ENCODE measurements at places on chromosomes 13 and 19. TPM values are rescaled to one million over a fixed set of nuclear protein-coding genes. Genes with fewer than 3 reads are reported as not detected.

DNA sequence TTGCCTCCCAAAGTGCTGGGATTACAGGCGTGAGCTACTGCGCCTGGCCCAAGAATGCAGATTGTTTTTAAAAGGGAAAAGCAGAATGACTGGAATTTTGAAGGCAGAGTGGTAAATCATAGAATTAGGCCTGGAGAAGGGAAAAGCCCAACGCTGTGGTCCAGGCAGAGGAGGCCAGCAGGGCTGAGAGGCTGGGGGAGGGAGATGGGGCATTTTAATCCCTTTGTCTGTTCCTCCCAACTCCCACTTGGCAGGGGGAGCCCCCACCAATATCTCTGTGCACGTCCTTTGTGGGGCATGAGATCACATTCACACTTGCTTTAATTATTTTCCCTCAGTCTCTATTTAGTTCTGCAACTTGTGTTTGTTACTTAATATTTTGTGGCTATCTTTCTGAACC is 54.4 kb upstream of the RANBP3 start:
- no peak for DNase-seq

DNA sequence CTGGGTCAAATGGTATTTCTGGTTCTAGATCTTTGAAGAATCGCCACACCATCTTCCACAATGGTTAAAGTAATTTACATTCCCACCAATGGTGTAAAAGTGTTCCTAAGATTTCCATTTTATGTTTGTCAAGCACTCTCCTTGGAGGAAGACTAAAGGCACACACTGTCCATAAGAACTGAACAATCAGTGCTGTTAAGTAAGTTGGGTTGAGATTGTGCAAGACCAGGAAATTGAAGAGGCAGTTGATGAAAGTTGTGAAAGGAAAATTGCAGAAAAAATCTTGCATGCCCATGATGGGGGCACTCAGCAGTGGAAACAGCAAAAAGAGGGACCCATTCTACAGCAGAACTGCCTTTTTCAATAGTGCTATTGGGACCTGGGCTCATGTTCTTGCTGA is 323.6 kb downstream of the DLEU7 start:
- no peak for DNase-seq

GRCh38 chr13:76929320-76929719 is 19.0 kb upstream of the ACOD1 start:
- DNase-seq, result no peak

GRCh38 chr19:2365201-2365970 is 5.3 kb downstream of the TMPRSS9 start:
- no peak for DNase-seq

GRCh38 chr19:42003506-42004294 is 9.7 kb upstream of the ATP1A3 start:
- no peak for DNase-seq

GRCh38 chr19:31314849-31315629 is 34.2 kb downstream of the TSHZ3 start:
- no peak for DNase-seq

GRCh38 chr19:4136680-4137088 is 12.8 kb upstream of the MAP2K2 start:
- no peak for DNase-seq

- no peak for DNase-seq
These were observed 231.4 kb downstream of the KLF12 start for GRCh38 chr13:73902847-73903246.

GRCh38 chr19:13804830-13805683 is 9.8 kb downstream of the ZSWIM4 start:
- no peak for DNase-seq

- no peak for DNase-seq
These were observed 8.9 kb upstream of the NR2F6 start for GRCh38 chr19:17254636-17255035.

DNA sequence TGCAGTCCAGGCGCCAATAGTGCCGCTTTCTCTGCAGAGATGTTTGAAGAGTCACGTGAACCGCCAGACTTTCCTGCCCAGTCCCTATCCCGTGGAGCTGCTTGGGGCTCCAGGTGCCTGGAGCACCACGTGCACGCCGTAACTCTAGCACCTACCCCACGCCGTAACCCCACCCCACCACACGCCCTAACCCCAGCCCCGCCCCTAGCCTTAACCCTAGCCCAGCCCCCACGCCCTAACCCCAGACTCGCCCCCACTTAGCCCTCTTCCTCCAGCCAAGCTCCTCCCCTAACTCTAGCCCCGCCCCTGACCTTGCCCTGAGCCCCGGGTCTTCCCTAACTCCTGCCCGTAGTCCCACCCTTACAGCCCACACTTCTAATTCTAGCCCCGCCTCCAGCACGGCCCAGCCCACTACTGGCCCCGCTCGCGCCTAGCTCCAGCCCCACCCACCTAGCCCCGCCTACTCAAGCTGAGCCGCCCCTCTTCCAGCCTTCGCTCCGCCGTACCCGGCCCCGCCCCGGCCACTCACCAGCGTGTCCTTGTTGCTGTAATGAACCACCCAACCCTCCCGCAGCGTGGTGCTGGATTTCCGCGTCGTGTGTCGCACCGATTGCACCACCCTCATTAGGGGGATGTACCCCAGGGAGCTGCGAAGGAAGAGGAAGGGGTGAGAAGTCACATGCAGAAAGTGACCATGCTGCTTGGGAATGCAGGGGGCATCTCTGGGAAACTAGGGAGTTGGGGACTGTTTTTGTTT is 19.5 kb downstream of the PRKD2 start:
- peak; percentile 36 for DNase-seq

DNA sequence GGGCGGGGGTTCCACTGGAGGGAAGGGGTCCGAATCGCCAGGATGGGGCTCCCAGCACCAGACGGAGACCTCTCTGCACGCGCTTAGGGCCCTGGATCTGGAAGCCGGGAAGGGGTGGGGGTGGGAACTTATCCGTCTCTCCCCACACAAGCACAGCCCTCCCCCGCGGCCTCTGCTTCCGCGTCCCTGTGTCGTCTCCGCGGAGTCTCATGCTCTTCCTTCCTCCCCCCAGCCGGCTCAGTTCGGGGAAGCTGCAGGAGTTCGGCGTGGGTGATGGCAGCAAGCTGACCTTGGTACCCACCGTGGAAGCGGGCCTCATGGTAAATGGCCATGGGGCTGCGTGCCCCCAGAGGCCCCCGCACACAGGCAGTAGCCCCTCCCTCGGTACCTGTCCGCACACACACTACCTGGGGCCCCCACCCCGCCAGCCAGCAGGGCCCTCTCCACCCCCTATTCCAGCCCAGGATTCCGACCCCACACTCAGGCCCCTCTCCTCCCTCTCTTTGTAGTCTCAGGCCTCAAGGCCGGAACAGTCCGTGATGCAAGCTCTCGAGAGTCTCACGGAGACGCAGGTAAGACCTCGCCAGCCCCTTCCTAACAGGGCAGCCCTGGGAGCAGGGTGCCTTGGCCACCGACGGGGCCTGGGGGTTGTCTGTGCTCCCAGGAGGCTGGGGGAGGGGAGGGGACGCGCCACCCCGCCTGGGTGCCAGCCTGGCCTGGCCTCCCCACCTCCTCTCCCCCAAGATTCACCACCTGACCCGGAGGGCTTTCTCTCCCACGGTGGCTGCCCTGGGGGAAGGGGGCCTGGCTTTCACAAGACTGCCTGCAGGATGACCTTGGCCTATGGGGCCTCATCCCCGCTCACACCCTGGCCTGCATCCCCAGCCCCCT is 3.2 kb downstream of the MIDN start:
- no peak for DNase-seq

DNA sequence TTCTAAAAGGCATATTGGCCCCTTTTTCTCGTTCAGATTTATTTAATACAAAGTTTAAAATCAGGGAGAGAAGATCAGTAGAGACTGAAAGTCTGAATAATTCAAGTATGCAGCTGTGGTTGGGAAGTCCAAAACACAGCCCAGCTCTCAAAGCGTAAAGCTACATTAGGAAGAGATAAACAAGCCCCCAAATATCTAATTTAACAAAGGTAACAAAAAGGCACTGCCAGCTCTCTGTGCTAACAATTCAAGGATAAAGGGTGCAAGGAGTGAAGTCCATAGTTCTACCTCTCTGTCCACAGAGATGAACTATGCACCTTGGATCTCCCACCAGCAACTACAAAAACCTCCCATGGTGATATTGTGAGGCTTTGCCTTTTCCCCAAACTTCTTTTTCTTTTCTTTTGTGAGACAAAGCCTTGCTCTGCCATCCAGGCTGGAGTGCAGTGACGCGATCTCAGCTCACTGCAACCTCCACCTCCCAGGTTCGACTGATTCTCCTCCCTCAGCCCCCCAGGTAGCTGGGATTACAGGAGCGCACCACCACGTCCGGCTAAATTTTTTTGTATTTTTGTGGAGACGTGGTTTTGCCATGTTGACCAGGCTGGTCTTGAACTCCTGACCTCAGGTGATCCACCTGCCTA is 104.4 kb downstream of the LHFPL6 start:
- DNase-seq, result no peak

DNA sequence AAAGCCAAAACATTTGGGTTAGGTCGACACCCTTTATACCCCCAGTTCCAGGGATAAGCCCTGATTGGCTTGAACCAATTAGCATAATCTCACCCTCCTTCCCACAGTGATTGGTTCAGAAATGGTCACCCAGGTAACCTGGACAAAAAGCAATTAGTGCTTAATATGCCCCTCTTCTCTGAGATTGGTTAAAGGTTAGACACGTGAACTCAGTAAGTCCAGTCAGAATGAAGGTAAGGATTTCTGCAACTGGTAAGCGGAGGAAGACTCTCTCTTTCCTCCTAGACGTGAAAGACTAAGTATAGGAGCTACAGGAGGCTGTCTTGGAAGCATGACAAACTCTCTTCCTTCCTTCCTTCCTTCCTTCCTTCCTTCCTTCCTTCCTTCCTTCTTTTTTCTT is 1.3 kb upstream of the PNMA8C start:
- no peak for DNase-seq

GRCh38 chr19:29121684-29122083 is 91.3 kb downstream of the UQCRFS1 start:
- DNase-seq, result no peak

- no peak for DNase-seq
These were observed 87.6 kb downstream of the ARHGEF7 start for GRCh38 chr13:111202745-111203144.

GRCh38 chr13:75829830-75830229 is 193.7 kb downstream of the LMO7 start:
- no peak for DNase-seq

DNA sequence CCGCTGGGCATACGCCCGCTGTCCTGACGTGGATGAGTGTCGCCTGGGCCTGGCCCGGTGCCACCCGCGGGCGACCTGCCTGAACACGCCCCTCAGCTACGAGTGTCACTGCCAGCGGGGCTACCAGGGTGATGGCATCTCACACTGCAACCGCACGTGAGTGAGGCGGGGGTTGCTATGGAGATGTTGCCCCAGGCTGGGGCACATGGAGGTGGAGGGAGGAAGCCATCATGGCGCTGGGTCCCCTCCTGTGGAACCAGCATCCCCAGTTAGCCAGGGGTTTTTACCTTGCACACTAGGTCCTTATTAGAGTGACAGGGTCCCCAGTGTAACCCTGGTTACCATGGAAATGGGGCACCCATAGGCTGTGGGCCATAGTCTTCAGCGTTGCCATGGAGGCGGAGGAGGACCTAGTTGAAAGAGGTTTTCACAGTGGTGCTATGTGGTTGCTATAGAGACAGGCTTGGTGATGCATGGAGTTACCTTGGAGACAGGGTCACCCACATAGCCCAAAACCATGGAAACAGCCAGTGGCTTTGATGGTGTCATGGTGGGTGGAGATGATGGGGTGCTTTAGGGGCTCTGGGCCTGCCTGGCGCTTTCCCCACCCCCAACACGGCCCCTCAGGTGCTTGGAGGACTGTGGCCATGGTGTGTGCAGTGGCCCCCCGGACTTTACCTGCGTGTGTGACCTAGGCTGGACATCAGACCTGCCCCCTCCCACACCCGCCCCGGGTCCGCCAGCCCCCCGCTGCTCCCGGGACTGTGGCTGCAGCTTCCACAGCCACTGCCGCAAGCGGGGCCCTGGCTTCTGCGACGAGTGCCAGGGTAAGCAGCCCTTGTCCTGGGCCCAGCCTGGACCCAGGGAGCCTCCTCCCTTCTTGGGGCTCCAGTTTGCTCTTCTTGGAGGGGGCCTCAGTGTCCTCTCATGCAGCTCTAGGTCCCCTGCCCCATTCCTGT is 27.1 kb downstream of the MEGF8 start:
- no peak for DNase-seq

DNA sequence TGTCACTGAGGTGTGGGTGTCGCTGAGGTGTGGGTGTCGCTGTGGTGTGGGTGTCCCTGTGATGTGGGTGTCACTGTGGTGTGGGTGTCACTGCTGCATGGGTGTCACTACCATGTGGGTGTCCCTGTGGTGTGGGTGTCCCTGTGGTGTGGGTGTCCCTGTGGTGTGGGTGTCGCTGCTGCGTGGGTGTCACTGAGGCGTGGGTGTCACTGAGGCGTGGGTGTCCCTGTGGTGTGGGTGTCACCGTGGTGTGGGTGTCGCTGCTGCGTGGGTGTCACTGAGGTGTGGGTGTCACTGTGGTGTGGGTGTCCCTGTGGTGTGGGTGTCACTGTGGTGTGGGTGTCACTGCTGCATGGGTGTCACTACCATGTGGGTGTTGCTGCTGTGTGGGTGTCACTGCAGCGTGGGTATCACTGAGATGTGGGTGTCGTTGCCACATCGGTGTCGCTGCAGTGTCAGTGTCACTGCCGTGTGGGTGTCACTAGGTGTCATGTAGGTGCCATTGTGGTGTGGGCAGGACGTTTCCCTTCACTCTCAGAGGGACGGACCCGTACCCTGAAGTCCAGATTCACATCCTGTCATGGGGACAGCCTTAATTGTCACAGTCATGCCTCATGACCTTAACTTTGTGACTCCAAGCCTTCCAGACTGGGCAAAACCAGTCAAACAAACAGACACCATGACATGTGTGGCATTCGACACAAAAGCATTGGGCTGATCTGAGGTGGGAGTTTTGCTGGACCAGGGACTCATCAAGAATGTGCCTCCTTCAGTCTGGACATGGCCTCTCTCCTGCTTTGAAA is 12.7 kb upstream of the GAS6 start:
- no peak for DNase-seq

ZNF578 gene
- polyA plus RNA-seq, result 0.82 TPM

ZNF428 gene
- 24.4 TPM for polyA plus RNA-seq

SNRPA gene
- 92.2 TPM for polyA plus RNA-seq

PSG5 gene
- polyA plus RNA-seq, result 893 TPM

ZNF610 gene
- polyA plus RNA-seq, result 1.7 TPM

SIGLEC7 gene
- polyA plus RNA-seq, result not detected

GRIK5 gene
- 0.10 TPM for polyA plus RNA-seq

IGFL2 gene
- not detected for polyA plus RNA-seq

MAP4K1 gene
- polyA plus RNA-seq, result 0.18 TPM

OR7A5 gene
- polyA plus RNA-seq, result not detected

FAM83E gene
- 0.16 TPM for polyA plus RNA-seq

KIR3DL2 gene
- polyA plus RNA-seq, result not detected

SHANK1 gene
- polyA plus RNA-seq, result 1.8 TPM

SIAH3 gene
- not detected for polyA plus RNA-seq

FFAR2 gene
- polyA plus RNA-seq, result not detected

All from BJ (cell line).